ENCODE measurements at places on chromosomes 2 and 18. TPM values are rescaled to one million over a fixed set of nuclear protein-coding genes. Genes with fewer than 3 reads are reported as not detected.
A peak's percentile ranks its signal among the peaks of the same experiment; 100 is the strongest.

DNA sequence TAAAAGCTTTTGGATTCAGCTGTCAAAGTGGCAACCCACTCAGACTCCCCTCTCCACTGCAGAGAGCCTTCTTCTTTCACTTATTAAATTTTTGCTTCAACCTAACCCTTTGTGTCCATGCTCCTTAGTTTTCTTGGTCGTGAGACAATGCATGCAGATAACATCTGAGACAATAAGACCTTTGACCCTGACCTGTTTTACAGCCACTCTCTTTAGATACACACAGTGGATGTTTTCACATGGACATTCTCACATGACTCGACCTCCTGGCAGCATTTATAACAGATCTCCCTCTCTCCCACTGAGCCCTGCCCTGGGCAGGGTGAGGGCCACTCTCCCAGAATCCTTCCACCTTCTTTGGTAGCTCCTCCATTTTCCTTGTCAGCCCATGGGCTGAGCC is 30.4 kb upstream of the IL36G start:
- no peak for DNase-seq

CLEC4F gene
- not detected for total RNA-seq

DNA sequence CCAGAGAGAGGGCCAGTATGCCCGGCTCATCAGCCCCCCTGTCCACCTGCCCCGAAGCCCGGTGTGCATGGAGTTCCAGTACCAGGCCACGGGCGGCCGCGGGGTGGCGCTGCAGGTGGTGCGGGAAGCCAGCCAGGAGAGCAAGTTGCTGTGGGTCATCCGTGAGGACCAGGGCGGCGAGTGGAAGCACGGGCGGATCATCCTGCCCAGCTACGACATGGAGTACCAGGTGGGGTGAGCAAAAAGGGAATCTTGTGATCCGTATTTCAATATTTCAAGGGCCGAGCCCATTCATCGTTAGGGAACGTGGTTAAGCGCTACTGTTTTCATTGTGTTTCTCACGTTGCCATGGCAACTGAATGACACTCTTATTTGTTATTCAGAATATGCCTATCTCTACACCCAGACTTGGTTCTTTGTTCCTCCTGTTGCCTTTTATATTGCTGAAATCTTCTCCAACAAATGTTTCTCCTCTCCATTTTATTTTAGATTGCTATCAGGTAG is 81.5 kb downstream of the NRP2 start:
- peak; percentile 50 for DNase-seq

DNA sequence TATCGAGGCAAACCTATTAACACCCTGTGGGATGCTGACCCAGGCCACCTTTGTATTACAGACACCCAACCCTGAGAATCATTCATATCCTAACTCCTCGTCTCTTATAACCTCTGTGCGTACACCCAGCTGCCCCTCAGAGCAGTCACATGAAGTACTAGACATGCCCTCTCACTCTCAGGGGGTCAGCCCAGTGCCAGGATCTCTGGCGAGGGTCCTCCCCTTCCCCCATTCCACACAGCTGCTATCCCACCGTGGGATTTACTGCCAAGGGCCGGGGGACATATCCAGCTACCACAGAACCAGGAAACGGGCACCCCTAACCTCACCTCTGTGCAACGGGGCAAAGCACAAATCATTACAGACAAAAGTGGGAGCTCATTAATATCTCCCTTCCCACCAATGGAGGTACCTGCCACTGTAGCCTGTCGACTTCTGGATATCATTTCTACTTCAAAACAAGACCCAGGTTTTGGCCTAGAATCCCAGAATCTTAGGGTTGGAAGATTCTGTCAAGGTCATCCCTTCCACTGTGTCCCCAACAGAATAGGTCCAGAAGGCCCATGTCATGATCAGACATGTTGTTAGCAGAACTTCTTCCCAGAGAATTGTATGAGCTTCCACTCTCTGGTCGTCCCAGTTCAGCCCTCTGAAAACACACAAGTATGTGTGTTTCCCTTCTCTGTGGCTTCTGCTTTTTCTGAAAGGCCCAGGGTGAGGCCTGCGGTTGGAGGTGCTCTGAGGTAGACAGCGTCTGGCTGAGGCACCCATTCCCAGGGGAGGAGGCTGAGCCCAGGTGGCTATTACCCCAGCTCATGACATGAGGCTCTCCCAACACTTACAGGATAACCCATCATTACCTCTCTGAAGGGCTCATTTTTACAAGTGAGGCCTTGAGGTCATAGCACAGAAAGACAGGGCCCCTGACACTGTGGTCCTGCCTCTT is 1.7 kb downstream of the TMBIM1 start:
- DNase-seq: no peak

- no peak for DNase-seq
Measured at GRCh38 chr18:42929181-42929580, 186.3 kb downstream of the RIT2 start.

DNA sequence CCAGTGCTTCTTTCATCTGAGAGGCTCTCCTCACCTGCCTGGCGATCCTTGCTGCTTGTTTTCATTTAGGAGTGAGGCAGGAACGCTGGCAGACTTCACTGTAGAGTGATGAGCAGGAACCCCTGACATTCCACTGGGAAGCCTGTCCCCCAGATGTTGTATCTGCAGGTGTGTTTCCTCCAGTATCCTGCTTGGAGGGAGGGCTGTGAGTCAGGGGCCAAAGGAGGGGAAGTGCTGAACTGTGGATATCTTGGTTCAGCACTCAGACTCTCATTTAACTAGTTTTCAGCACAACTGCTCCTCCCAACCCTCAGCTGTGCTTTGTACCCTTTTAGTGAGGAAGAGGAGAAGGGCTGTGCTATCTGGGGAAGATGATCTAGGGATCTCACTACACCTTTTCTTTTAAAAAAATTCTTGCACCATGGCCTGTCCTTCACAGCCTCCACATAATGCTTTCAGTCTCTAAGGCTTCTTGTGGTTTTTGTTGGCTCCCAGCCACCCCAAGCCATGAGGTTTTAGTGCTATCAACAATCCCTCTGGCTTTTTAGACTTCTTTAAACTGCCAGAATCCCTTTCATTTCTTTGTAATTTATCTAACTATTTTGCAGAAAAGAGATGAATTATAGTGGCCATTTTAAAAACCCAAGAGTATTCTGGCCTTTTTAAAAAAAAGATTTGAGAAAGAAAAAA is 11.2 kb downstream of the ANKAR start:
- peak; percentile 54 for DNase-seq

DNA sequence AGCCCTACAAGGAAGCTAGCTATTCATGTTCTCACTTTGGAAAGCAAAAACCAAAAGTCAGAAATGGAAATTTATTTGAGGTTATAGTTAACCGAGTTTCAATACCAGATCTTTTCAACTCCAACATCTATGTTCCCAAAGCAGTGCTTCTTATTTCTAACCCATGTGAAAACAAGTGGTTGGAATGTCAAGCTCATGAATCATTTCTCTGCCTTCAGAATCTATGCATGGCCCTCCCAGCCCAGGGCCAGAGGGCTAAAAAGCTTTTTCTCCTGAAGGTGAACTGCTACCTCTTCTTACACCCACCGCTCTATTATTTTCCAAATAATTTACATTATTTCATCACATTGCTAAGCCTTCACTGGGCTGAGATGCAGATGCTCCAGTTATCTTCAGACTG is 158.4 kb downstream of the SP3 start:
- DNase-seq: no peak

SMAD7 gene
- total RNA-seq: 29.3 TPM

GRCh38 chr2:101985101-101985792 is 6.5 kb upstream of the IL1R2 start:
- DNase-seq: no peak

GRCh38 chr2:120044336-120044735 is 31.5 kb downstream of the EPB41L5 start:
- DNase-seq: no peak

GRCh38 chr2:201854841-201855240 is 48.5 kb downstream of the CDK15 start:
- DNase-seq: no peak

GRCh38 chr2:62920070-62920469 is 130.6 kb upstream of the OTX1 start:
- no peak for DNase-seq

SLC8A1 gene
- 21.4 TPM for total RNA-seq

DNA sequence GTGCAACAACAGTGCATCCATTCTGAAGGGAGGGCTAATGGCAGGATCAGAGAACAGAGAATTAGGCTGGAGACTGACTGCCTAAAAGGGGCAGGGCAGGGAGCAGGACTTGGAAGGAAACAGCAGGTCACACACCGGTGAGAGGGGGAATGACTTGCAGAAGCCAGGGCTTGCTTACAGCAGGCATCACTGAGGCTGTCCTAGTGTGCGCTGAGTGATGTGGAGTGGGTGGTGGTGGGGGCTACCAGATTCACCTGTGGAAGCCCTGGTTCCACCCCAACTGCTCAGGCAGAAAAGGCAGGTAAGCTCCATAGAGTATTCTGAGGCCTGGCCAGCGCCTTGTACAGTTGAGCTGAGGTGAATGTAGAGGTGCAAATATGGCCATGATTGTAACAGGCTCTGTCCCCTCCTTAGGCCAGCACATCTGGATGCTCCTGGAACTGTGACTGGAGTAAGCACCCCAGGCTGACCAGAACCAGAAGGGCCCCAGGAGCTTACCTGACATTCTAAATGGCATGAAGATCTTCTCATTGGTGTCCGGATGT is 49.4 kb downstream of the SFXN5 start:
- DNase-seq: no peak

GRCh38 chr2:230347659-230348305 is 20.8 kb downstream of the SP140L start:
- no peak for DNase-seq

DNA sequence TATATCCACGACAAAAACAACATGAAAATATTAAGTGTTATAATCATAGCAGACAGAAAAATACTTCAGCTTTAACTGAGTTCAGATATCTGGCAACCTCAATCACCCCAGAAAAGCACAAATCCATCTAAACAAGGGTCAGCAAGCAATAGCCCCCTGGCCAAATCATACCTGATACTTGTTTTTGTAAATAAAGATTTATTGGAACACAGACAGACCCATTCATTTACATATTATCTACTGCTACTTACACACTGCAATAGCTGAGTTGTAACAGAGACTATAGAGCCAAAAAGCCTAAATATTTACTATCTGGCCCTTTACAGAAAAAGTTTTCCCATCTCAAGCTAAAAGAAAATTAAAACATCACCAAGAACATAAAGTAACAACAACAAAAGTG is 12.8 kb downstream of the FARSB start:
- DNase-seq: no peak

MOGAT1 gene
- 1.8 TPM for total RNA-seq

- peak; percentile 74 for DNase-seq
Measured at GRCh38 chr2:102103992-102104871, 38.3 kb upstream of the IL1R1 start.

DNA sequence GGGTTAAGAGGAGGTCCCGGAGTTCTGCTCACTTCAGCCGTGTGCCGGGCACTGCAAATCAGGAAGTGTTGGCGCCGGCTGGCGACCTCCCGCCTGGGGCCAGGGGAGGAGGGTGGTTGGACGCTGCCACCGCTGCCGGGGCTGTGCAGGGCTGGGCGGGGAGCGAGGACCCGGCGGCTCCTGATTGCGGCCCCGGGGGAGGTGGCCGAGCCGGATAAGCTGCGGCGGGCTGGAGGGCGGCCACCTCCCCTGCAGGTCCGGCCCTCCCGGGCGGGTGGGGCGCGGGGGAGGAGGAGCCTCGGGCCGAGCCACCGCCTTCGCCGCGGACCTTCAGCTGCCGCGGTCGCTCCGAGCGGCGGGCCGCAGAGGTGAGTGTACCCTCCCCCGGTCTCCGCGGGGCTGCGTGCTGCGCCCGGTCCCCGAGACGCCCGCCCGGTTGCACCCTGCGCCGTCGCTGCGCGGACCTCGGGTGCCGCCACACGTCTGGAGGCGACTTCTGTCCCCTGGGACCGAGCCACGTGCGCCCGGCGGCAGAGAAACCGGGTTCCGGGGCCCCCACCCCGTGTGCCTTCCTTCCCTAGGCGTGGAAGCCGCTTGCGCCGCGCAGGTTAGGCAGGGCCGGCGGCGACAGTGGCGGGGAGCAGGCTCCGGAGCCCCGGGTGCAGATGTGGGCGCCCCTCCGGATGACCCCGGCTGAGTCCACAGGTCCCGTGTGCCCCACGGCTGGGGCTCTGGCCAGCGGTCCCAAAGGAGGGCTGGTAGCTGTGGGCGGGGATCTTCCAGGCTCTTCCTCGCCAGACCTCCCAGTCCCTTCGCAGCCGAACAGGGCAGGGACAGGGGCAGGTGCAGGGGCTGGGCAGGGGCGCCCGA is at the start of gene STEAP3:
Gene STEAP3, plus strand, starts transcription at position 314 of the 870 bp plus-strand sequence. CDS start 7,179 bp downstream, outside the sequence.
- peak; percentile 91 for DNase-seq

CHRND gene
- not detected for total RNA-seq

SLC4A3 gene
- total RNA-seq: not detected

DNA sequence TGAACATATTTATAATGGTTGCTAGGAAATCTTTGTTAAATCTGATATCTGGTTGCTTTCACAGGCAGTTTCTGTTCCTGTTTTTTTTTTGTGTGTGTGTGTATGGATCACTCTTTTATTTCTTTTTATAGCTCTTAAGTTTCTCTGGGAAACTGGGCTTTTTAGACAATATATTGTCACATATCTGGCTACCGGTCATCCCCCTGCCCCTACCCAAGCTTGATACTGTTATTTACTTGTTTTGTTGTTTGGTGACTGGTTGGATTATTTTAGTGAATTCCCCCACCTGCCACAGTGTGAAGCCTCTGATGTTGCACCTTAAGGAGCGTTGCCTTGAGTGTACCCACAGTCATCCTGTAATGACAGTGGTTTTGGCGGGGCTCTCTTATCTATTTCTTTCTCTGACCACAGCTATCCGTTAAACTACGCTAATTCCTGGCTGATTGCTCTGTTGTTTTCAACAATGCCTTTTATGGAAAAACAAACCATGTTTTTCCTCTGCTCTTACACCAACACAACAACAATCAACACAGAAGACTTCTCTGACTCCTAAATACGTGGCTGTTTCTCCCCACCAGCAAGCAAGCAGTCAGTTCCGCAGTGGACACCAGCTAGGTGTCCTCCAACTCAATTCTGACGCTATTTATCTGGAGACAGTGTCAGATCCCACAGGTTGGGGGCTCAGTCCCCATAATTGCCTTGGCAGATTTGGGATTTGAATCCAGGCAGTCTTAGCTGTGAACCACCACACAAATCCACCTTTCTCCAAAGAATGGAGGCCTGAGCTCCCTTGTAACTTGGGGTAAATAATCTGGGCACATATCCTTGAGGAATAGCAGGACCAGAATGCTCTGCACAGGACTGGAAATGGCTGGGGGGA is 10.9 kb downstream of the GNLY start:
- no peak for DNase-seq

LOXL3 gene
- 11.6 TPM for total RNA-seq

DNA sequence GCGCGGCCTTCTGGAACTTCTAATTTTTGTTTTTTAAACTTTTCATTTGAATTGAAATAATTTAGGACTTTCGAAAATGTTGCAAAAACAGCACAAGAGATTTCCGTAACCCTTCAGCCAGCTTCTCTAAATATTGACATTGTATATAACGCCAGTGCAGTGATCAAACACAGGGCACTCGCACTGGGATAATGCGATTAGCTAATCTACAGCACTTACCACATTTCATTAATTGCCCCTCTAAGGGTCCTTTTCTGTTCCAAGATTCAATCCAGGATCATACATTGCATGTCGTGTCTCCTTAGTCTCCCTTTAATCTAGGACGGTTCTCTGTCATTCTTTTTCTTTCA is 343 bp upstream of the CD302 start:
- DNase-seq: no peak

SLC9A2 gene
- 5.3 TPM for total RNA-seq

- DNase-seq: peak; percentile 48
Measured at GRCh38 chr2:667332-667999, 9.7 kb downstream of the TMEM18 start.

All from stomach (tissue), 19 donors.